ENCODE measurements at places on chromosomes 12 and 14.

- no peak for DNase-seq
These were observed 331.2 kb upstream of the FBXO33 start for GRCh38 chr14:39763402-39763890.

GRCh38 chr12:114776731-114777442 is 92.9 kb upstream of the TBX3 start:
- DNase-seq = no peak

DNA sequence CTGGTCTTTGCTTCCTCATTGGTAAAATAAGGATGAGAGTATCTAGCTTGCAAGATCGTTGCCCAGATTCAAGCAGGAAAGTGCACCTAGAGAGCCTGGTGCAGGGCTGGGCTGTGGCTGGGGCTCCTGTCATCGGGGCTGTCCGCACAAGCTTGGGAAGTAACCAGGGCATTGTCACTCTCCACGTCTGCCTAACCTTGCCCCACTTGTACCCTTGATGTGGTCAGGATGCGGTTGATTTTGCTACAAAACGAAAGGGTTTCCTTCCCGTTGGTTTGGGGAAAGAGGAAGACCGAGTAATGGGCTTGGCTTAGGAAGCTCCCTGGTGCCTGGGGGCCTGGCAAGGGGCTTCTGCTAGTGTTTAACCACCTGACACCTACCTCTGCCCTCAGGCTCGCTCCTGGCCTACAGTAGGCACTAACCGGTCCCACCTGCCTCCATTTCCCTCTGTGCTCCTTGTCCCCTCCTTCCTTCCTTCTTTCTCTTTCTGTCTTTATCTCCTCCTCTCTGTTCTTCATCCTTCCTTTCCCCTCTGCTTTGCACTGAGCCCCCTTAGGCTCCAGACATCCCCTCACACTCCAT is 21.8 kb downstream of the MVK start:
- DNase-seq = no peak

GRCh38 chr12:120767071-120768024 is 41.7 kb downstream of the ACADS start:
- DNase-seq = no peak

- DNase-seq = no peak
These were observed 58.7 kb upstream of the PDE3A start for GRCh38 chr12:20309504-20310148.

DNA sequence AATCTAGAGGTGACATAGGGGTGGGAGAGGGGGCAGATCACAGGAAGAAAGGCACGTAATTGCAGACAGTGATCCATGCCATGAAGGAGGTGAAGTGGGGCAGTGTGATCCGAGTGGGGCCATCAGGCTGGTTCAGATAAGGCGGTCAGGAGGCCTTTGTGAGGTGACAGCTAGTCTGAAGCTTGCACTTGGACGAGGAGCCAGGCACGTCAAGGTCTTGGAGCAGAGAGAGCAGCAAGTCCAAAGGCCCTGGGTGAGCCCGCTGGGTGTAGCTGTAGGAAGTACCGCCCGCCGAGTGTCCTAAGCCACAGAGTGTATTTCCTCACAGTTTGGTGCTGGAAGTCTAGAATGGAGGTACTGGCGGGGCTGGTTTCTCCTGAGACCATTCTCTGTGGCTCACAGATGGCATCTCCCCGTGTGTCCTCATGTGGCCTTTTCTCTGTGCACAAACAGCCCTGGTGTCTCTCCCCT is 23.6 kb downstream of the RHOF start:
- no peak for DNase-seq

DNA sequence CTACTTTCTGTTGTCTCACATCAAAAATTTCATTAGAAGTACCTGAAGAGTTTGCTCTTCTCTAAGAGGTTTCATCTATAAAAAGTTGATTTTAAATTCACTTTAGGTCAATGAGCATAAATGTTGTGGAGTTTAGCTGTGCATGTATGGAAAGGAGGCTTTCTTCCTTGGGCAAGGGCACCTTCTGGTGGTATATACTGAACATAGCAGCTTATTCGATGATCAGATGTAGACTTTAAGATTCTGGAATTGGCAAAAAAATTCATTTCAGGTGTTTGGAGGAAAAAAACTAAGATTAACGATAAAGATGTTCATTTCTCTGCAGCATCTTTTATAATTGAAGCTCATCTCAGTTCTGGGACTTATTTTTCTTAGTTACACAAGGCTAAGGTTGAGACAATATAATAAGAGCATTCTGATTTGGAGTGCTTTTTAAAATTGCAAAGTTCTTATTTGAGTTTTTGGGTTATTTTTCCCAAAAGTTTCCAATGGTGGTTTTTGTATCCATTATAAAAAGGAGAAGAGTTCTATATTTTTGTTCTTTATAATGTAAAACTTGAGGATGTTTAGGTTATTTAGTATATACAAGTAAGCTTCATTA is 46.8 kb downstream of the TMEM117 start:
- peak; percentile 46 for DNase-seq

DNA sequence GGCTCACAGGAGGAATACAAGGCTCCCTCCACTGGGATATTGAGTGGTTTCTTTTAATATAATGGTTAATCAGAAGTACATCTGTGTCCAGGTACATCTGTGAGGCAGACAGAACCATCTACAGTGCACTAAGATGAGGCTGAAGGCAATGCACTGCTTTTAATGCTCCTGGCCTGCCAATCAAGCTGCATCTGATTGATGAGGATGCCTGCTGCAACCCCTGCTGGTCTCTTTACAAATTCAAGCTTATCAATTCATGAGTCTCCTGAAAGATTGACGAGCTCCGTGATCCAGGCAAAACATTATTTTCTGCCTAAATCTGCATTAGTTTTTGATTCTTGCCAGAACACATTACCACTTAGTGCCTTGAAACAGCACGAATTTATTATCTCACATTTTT is 1139.1 kb downstream of the AACS start:
- no peak for DNase-seq

GRCh38 chr12:122850695-122851350 is 15.6 kb downstream of the HIP1R start:
- DNase-seq = no peak

DNA sequence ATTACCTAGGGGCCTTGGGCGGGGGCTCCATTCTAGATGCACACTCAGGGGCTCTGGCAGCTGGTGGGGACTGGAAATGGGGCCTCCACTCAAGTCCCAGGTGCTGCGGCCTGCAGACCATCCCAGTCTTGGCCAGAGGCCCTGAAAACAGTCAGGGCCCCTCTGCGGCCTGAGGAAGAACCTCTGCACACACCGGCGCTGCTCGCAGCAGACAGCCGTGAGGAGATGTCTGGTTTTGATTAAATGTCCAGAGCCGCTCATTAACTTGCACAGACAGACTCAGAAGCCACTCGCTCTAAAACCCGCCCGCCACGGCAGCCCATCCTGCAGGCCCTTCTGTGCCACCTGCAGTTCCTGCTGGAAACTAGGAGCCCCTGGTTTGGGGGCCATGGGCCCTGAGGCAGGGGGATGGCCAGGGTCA is 36.4 kb upstream of the NCOR2 start:
- DNase-seq = no peak

DNA sequence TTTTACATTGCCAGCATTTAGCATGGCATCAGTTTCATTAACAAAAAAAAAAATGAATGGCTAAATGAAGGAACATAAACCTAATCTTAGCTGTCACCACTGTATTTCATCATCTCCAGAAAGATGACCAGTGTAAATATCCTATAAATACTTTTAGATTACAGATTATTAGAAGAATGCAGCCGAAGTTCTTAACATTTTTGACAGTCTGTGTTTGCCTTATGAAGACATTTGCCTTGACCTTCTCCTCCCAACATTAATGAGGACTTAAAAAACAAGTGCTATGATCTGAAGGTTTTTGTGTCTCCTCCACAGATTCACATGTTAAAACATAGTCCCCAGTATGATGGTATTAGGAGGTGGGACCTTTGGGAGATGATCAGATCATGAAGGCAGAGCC is 253.0 kb downstream of the SNAPC1 start:
- DNase-seq = no peak

DNA sequence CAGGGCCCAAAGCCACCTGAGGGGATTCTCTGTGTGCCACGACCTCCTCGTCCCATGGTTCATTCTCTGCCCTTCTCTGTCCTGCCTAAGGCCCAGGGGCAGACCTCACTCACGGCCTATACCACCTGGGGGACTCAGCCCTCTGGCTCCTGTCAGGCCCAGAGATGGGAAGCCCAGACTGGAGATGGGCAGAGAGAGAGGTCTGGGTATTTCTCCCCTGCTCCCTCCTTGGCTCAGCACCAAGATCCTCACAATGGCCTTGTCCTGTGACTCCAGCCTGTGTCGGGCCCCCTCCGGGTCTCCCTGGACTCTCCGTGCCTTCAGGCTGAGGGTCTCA is 46.9 kb upstream of the BCL11B start:
- no peak for DNase-seq

DNA sequence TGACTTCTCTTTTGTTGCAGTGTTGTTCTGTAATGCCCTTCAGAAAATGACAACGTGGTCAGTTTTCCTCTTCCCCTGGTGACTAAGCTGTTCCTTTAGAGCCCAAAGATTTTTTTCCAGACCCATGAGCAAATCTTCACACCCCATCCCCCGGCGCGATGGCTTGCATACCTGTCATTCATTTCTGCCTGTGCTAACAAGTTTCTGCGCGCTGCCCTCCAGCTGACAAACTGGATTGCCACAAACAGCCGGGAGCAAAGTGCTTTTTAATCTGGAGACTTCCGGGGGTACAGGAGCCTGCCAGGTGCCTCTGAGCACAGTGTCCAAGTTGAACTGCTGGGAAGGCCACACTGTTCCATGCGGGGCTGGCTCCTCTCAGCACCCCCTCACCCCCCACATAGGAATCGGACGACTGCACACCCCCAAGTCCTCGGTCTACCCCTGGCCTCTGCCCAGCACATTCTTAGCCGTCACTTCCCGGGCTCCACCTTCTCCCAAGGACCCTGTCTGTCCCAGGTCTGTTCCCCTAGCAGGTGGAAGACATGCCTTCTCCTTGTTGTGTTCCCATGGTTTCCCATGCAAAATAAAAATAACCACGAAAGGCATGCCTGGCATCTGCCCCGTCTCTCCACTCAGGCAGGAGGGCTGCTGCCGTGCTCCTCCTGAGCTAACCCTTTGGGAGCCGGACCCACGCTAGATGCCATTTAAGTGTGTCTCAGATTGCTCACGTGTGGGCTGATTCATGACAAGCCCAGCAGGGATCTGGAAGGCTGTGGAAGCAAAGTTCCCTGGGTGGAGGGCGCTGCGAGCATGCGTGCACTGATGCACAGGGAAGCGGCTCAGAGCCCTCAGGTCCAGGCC is 14.1 kb downstream of the RILPL1 start:
- no peak for DNase-seq

DNA sequence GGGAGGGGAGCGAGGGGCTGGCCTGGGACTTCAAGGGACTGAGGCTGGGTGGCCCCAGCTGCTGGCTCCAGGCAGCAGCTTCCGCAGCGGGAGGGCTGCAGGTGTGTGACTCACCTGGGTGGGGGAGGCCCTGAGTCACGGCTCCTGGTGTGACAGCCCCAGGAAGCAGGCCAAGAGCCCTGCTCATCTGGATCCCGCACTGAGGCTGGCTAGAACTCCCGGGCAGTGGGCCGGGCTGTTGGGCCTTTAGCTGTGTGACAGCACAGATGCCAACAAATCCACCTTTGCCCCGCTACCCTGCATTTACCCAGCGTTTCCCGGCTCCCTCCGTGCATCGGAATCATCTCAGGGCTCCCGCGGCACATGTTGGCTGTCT is 180.0 kb upstream of the PRMT8 start:
- no peak for DNase-seq

DNA sequence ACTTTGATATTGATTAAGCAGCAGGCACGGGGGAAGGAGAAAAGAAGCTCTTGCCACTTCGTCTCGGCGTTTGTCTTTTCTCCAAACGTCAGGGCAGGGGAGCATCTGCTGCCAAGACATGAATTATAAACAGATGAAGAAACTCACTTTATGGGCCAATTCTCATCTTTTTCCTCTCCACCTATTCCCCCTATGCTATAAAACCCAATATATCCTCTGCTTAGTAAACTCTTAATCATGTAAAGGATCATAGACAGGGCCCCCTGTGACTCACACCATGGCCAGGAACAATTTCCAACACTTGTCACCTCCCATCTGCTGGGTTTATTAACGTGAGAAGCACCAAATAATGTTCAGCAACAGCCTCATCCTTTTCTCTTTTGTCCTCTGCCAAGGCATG is 1092.1 kb upstream of the TMEM132C start:
- no peak for DNase-seq

DNA sequence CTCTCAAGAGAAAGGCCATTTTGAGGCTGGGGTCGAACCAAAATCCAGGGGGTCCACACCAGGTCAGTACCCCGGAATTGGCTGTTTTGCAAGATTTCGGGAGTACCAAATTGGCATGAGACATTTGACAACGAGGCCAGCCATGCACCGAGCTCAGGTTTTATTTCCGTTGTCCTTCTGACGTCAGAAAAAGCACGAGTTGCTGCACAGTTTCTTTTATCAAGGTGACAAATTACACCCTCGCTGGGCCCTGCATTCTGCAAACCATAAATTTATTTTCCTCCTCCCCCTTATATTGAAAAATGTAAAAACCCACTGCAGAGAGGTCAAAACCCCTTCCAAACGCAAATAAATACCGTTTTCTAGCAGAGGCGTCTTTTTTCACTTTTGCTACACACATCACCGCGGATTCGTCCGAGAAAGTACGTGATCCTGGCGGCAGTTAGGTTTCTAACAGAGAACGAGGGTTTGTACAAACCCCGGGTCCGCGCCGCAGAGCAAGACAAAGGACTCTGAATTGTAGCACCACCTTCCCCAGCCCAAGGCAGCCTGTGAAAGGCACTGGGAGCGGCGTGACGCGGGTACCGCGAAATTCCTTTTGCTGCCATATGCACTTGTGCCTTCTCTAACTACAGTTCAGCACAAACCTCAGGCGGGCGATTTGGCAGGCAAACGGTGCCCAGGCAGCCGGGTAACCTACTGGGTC is 1.8 kb downstream of the SLC38A1 start:
- DNase-seq = peak; percentile 27

- no peak for DNase-seq
These were observed 7.2 kb upstream of the SELPLG start for GRCh38 chr12:108640802-108641445.

DNA sequence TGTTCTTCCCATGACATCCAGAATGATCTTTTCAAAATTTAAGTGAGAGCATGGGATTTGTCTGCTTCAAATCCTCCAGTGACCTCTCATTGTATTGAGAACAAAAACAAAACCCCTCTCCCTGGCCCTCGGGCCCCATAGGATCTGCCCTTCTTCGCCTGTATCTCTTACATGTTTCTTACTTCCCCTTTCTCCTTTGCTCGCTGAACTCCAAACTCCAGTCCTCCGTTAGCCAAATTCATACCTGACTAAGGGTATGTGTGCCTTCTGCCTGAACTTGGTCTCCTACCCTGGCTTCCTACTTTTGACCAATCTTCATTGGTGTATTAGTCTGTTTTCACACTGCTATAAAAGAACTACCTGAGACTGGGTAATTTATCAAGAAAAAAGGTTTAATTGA is 13.2 kb upstream of the TSPAN11 start:
- no peak for DNase-seq

DNA sequence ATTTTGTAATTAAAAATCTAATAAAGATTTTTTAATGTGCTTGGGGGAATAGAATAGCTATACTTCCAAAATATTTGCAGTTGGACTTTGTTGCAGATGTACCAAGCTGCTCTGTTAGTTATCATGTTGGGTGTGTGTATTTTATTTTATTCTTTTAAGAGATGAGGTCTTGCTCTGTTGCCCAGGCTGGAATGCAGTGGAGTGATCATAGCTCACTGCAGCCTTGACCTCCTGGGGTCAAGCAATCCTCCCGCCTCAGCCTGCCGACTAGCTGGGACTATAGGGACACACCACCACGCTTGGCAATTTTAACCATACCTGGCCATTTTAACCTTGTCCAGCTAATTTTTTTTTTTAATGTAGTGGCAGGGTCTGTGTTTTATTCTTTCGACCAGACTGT is 54.7 kb upstream of the MAP1LC3B2 start:
- DNase-seq = no peak

GRCh38 chr14:81312289-81312876 is 87.7 kb downstream of the STON2 start:
- no peak for DNase-seq

All from HEK293T (cell line).